ENCODE measurements at places on chromosomes 7 and 10.

DNA sequence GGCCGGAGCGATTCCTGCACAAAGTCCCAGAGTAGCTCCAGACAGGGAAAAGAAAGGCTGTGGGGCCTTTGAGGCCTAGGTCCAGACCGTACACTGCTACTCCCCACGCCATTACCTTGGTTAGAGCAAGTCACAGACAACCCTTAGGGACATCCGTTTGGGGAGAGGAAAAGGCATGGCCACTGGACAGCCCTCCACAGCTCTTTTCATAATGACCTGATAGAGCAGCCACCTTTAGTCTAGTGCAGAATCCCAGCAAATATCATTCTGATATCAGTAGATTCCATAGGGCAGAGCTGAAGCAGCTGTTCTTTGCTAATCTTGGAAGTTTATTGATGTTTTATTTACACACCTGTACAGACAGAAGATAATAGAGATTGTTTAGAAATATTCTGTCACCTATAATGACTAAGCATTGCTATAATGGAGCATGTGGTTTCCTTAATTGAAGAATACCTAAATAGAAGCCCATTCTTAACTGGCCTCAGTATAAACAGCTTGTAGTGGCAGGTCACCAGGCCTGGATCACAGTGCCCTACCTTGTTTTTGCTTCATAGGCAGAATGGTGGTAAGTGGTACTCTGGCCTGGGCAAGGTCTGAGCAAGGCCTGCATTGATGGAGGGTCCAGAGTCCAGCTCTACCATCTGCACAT is 27.9 kb downstream of the OGDH start:
- DNase-seq: no peak

DNA sequence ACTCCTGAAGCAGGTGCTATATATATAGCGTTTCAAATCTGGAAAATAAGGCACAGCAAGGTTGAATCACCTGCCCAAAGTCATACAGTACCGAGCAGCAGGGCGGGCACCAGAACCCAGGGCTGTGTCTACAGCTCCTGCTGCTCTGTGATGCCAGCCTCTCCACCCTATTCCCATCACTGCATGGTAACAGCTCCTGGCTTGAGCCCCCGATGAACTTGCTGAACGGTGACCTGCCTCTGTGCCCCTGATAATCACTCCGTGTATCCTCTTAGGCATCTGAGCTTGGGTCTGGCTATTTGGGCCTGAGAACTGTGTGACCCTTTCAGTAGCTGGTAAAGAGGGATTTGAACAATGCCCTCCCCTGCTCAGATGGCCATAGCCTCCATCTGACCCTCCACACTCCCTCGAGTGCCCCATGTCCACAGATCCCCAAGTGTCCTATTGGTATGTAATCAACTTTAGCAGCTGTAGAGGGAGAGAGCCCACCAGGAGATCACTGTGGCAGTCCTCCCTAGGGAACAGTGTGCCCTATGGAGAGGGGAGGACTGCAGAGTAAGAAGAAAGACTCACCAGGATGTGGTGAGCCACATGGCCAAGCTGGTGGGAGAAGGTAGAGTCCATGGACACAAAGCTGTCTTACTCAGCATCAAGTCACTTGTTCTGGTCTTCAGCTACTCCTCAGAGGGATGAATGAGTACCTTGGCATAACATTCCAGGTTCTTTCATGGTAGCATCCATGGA is 1.1 kb upstream of the ARHGAP22 start:
- peak; percentile 16 for DNase-seq

- DNase-seq: no peak
These were observed 319.0 kb downstream of the GLRX3 start for GRCh38 chr10:130455111-130455695.

DNA sequence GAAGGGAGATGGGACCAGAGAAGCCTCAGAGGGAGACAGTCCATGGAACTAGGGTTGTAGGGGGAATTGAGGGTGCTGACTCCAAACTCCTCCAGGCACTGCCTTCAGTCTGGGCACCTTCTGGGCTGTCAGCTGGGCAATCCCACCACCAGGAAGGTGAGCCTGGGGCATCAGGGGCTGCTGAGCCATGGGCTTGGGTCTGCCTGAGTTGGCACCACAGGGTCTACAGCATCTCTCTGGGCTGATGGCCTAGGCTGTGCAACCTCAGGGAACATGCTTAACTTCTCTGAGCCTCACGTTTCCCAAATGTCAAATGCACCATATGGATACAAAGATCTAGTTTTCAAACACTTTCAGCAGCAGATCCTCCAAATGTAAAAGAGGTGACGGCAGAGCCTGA is 46.8 kb upstream of the PRLHR start:
- DNase-seq: no peak

DNA sequence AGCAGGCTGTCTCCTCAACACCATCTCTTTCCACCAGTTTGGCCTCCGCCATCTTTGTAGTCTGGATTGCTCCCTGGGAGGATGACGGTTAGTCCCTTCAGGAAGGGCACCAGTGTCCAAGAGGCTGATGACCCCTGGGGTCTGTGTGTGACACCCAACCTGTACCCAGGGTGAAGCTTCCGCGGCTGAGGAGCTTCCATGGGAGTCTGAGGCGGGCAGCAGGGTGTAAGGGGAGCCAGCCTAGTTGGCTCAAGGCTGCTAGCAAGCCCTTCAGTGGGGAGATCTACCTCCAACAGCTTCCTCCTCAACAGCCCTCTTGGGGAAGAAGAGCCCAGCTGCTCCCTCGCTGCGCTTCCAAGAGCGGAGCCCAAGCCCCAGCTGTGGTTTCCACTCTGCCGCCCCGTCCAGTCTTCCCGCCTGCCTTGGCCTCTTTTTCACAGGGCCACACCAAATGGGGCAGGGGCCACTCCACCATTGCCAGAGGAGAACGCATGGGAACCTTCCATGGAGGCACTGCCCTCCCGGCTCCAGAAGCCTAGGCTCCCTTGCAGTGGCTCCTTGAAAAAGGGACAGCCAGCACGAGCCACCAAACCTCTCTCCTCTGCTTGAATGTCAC is 57.4 kb downstream of the TMEM209 start:
- DNase-seq: no peak

GRCh38 chr10:33335801-33336581 is 1.5 kb upstream of the NRP1 start:
- no peak for DNase-seq

DNA sequence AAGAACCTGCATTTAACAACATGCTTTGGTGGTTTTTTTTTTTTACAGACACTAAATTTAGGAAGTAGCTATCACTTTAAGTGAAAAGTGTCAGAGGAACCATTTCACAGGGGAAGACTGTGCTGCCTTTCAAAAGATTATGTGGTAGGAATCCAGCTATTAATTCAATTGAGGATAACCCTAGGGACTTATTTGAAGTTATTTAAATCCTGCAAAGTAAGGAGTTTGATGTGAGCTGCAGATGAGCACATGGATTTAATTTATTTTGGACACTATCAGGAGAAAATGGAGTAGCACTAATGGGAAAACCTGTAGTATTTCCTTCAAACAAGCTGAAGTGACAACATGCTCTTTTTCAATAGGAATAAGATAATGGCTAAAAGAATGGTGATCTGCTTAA is 419.8 kb downstream of the ANKRD7 start:
- DNase-seq: peak; percentile 19

DNA sequence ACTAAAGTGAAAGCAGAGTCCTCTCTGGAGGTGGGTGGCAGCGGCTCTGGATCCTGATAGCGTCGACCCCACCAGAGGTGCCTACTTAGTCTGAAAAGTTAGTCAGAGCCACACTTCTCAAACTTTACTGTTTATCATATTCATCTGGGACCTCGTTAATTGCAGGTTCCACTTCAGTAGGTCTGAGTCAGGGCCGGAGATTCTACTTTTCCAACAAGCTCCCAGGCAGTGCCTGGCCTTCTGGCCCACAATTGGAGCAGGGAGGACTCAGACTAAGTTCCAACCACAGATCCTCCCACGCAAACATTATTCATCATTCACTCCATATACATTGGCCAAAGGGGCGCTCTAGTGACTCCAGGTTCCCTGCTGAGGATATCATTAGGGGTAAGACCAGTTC is 78.1 kb downstream of the VSTM4 start:
- DNase-seq: no peak

- DNase-seq: no peak
These were observed at the start of gene GFRA1 for GRCh38 chr10:116272440-116273283. Gene GFRA1 (minus strand): TSS chr10:116273206. CDS start chr10:116272029, 1,177 bp downstream.

GRCh38 chr10:4397337-4397736 is 428.7 kb upstream of the AKR1E2 start:
- no peak for DNase-seq

- DNase-seq: no peak
These were observed 100.3 kb downstream of the PAXIP1 start for GRCh38 chr7:154902600-154903082.

DNA sequence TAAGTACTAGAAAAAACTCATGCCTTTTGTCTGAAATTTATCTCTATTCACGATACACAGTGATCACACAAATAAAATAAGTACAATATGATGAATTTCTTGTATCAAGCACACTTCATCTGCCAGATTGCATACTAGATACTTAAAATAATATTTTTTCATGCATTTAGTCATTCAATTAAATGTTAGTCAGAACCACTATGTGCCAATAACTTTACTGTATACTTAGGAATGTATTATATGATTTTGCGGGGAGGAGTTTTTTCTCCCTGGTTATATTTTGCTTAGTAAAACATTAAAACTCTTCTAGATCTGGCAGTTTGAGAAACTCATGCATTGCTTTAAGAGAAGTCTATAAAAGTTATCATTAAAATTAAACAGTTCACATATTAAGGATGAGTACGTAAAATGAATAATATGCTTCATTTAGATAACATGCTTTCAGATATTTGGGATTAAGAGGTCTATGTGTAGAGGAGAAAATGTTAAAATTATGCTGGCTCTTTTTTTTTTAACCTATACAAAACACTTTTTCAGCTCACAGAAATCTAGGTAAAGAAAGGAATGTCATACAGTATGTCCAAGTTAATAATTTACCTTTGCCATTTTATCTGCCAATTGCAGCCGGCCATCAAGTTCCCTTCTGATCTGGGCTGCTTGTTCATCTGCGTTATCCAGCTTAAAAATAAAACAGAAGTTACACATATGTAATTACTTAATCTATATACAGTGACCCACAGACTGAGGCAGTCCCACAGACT is 70.1 kb downstream of the RNF133 start:
- DNase-seq: no peak

- no peak for DNase-seq
These were observed 187.6 kb upstream of the KLF14 start for GRCh38 chr7:130921391-130922180.

DNA sequence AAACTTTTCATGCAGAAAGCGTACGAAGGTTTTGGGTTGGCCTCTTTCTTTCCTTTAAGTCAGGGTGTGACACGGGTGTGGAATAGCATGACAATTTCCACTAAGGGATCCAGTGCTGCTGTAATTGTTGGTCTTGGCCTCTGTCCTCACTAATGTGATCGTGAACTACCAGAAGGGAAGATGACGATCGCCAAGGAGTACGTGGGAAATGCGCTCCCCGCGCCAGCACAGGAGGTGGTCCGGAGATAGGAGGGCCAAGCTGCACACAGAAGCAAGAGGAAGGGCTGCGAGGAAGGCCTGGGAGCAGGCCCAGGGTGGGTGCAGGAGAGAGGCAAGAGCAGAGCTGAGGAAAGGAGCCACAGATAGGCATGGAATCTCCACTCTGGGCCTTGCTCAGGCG is 79.7 kb upstream of the PODXL start:
- DNase-seq: no peak

DNA sequence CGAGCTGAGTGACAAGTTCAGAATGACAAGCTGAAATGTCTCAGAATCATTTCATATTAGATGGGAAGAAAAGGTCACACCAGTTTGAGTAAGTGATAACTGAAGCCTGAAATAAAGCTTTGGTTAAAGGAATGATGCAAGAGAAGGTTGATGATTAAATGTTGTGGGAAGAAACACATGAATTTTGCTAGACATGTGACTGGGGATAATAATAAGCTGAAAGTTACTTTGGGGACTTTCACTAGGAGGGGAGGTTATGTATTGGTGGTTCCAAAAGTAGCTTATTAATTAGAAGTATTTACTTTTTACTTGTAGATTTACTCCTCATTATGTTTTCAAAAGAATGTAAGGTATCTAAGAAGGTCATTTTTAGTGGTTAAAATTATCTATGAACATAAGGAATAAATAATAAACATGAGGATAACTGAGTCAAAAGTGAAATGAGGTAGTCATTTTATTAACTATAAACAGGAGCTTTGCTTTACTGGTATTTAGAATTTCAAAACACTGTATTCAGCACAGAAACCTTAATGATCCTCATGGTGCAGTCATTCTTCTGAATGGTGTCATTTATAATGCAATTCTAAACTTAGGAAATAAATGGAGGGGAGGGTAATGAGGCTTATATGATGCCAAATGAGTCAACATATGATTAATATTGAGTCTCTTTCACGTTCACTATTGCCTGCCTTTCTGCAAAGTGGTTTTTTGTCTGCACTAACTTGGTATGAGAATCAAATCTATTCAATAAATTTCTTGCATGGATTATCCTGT is 63.7 kb downstream of the PRKG1 start:
- no peak for DNase-seq

DNA sequence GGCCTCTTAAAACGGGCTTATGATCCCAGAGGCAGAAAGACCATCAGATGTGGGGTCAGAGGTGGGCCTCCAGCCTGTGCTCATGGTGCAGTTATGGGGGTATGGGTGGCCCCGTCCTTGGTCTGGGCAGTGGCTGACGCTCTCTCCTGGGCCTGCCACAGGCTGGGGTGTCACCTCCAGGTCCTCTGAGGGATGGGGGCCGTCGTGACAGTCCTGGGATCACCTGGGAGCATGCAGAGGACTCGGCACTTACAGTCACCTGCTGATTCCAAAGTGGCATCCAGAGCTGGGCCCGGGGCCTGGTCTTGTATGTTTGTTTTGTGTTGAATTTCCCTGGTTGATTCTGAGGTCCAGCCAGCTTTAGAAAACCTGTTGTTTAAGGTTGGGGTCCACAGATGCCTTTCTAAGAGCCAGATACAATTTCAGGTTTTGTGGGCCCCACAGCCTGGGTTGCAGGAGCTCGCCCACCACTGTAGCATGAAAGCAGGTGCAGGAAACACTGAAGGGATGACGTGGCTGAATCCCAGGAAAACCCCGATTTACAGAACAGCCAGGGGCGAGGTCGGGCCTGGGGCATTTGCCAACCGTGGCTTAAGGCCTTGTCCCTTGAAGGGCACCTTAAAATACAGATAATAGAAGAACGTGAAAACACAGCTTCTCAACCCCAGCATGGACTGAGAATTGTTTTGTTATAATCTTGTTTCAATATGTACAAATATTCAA is 170.7 kb upstream of the PPP2R2D start:
- no peak for DNase-seq

GRCh38 chr7:69531050-69531449 is 67.2 kb upstream of the AUTS2 start:
- no peak for DNase-seq

Measured in MV-4-11 (cell line).